ENCODE measurements at places on chromosomes 4 and X. TPM values are rescaled to one million over a fixed set of nuclear protein-coding genes. Genes with fewer than 3 reads are reported as not detected.

Gene SORBS2
- total RNA-seq = 268 TPM

Gene MAGEA2B
- not detected for total RNA-seq

Gene GAGE13
- total RNA-seq = not detected

Gene KLB
- not detected for total RNA-seq

Gene PPP4R3C
- total RNA-seq = not detected

Gene GNL3L
- total RNA-seq = 46.3 TPM

Gene PPID
- 12.8 TPM for total RNA-seq

Gene WNK3
- total RNA-seq = 3.7 TPM

Gene RHOH
- 10.2 TPM for total RNA-seq

Gene TMEM271
- not detected for total RNA-seq

Gene ZXDA
- 13.8 TPM for total RNA-seq

Gene CENPI
- 2.4 TPM for total RNA-seq

Gene SLC6A14
- not detected for total RNA-seq

Gene BEX1
- total RNA-seq = not detected

DNA sequence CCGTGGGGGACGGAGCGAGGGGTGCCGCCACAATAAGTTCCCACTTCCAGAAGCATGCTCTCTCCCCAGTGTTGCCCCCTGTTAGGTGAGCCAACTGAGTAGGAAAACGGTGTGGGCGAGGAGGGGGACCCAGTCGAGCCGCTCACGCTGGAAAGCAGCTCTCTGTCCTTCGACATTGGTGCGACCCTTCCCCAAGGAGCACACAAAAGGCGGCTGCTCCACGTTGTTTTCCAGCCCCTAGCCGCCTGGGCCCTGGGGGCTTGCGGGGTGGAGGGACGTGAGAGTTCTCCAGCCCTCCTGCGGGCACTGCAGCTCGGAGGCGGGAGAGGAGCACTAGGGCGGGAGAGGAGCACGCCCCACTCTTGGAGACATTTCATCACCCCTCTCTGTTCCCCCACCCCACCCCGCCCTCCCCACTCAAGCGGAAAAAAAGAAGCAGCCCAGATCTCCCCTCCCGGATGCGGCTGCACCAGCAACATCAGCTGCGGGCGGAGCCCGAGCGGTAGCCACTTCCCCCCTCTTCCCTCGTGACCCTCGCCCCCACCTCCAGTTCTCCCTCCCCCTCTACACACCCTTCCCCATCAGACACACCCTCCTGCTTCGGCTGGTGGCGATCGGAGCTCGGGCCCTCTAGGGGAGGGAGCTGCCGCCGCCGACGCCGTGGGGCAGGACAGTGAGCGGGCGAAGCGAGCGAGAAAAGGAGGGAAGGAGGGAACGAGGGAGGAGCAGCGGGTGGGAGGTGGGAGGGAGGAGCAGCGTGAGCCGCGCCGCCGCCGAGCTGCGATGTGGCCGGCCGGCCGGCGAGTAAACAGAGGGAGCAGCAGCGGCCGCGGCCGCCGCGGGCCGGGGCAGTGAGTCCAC, at the start of gene DOCK11:
Gene DOCK11 (plus strand): TSS at position 755 of the 861 bp plus-strand sequence. CDS start 157 bp downstream, outside the sequence.
- no peaks in the 10 kb centered on the region for H3K36me3 ChIP-seq
- peak; percentile 29 for DNase-seq
- H3K27me3 ChIP-seq = no peaks in the 10 kb centered on the region
- peak within 1 kb of the TSS; percentile 85 for H3K4me3 ChIP-seq

DNA sequence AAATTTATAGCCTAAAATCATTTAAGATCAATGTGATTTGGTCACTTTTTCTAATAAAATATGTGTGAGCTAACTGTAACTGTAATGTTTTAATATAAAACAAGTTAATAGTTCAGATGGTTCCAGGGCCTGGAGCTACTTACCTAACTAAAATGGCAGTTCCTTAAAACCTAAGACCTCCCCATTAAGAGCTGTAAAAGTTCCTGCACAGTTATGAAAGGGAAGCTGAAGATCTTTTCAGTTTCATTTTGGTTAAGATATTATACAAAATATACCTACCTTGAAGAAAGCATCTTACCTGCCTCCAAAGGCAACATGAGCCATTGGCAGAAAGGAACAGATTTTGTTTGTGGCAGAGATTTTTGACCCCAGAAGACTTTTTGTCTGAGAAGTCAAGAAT, 30.1 kb downstream of the HPF1 start:
- no peak for DNase-seq
- H3K27me3 ChIP-seq = no peaks in the 10 kb centered on the region
- H3K4me3 ChIP-seq = no peak overlapping the region
- H3K36me3 ChIP-seq = peaks cover 3% of the 10 kb centered on the region

- H3K27ac ChIP-seq = no peak overlapping the region
- H3K36me3 ChIP-seq = no peaks in the 10 kb centered on the region
- no peaks in the 10 kb centered on the region for H3K27me3 ChIP-seq
Measured at GRCh38 chr4:108972613-108973283, 209.9 kb upstream of the ETNPPL start.

DNA sequence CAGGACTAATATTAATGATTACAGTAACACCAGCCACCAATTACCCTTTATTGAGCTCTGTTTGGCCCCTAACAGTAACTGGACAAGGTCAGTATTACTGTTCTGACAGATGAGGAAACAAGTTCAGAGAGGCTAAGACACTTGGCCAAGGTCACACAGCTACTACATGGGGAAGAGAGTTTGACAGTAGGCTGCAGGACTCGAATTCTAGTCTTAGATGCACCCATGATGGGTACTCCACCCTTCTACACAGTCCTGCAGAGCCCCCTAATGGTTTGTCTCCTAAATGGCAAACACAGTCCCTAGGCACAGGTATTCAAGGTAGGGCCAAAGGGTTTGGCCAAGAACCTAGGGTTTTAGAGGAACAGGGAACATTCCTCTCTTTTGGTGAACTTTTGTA, 93.9 kb downstream of the NSUN7 start:
- DNase-seq = no peak
- no peaks in the 10 kb centered on the region for H3K36me3 ChIP-seq
- peak overlapping the region; percentile 53 for H3K27ac ChIP-seq
- H3K27me3 ChIP-seq = no peaks in the 10 kb centered on the region
- no peak overlapping the region for H3K4me3 ChIP-seq

DNA sequence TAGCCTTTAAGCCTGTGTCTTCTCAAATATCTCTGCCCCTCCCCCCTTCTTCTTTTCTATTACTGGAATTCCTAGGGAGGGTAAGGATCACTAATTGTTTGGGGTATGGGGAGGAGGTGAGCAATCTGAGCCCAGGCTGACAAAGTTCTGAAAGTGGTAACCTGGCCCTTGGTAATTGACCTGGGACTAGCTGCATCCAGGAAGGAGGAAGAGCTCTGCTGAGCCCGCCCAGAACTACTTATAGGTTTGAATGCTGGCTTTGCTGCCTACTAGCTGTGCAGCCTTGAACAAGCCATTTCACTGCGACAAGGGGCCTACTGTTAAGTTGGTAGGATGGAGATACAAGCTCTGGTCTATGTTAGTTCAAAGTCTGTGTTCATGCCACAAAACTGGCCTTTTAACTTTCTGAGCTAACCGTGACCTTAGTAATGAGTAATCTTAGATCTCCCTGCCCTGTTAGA, 37.8 kb downstream of the DGKK start:
- H3K36me3 ChIP-seq = no peaks in the 10 kb centered on the region
- no peak overlapping the region for H3K4me3 ChIP-seq
- no peaks in the 10 kb centered on the region for H3K27me3 ChIP-seq
- no peak overlapping the region for H3K27ac ChIP-seq
- no peaks in the 10 kb centered on the region for H3K4me1 ChIP-seq

DNA sequence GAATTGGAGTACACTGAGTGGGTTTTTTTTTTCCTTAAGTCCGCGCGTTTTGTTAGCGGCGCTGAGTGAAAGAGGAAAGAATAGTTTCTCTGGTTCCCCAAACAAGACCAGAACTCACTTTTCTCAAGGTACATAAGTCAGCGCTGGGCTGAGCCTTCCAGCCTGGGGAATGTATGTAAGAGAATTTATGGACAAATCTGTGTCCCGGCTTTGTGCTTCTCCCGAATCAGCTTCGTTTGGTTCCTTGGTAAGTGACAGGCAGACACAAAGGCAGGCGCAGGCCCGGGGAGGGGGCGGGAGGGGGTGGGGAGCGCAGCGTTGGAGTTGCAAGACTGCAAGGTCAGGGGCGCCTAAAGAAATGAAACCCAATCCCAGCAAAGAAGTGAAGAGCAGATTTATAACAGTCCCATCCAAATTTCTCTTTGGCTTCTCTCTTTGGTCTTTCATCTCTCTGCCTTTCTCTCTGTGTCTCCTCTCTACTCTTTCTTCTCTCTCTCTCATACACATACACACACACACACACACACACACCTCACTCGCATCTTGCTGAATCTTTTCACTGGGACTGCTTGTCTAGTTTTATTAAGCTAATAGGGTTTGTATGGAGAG, 981 bp downstream of the TET2 start:
- no peaks in the 10 kb centered on the region for H3K36me3 ChIP-seq
- H3K4me3 ChIP-seq = peak overlapping the region; percentile 94
- no peaks in the 10 kb centered on the region for H3K27me3 ChIP-seq

GRCh38 chrX:39886282-39886681, 211.5 kb downstream of the BCOR start:
- no peak overlapping the region for H3K27ac ChIP-seq
- DNase-seq = no peak
- H3K4me3 ChIP-seq = no peak overlapping the region
- H3K4me1 ChIP-seq = no peaks in the 10 kb centered on the region
- no peaks in the 10 kb centered on the region for H3K27me3 ChIP-seq

GRCh38 chr4:173328236-173328901, 5.8 kb downstream of the HMGB2 start:
- H3K27ac ChIP-seq = no peak overlapping the region
- peaks cover 7% of the 10 kb centered on the region for H3K4me1 ChIP-seq
- H3K27me3 ChIP-seq = no peaks in the 10 kb centered on the region
- H3K4me3 ChIP-seq = no peak overlapping the region
- DNase-seq = no peak
- no peaks in the 10 kb centered on the region for H3K36me3 ChIP-seq

GRCh38 chr4:182880387-182881356, 36.5 kb downstream of the DCTD start:
- no peak for DNase-seq
- H3K36me3 ChIP-seq = peaks cover 13% of the 10 kb centered on the region
- no peak overlapping the region for H3K27ac ChIP-seq
- no peaks in the 10 kb centered on the region for H3K4me1 ChIP-seq

DNA sequence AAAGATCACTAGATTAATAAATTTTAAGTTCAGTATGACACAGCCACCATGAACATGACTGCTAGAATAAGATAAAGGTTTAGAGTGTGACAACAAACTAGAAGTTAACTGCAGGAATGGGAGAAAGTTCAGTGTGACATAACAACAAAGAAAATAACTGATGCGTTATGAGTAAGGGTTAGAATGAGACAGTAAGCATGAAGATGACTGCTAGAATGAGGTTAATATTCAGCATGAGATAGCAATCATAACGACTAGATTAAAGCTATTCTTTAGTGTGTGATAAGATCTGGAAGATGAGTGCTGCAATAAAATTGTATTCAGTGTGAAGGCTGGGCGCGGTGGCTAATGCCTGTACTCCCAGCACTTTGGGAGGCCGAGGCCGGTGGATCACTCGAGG, 48.4 kb upstream of the SMIM10L2A start:
- no peaks in the 10 kb centered on the region for H3K36me3 ChIP-seq
- no peaks in the 10 kb centered on the region for H3K27me3 ChIP-seq
- H3K27ac ChIP-seq = no peak overlapping the region
- H3K4me3 ChIP-seq = no peak overlapping the region
- H3K4me1 ChIP-seq = no peaks in the 10 kb centered on the region
- no peak for DNase-seq

DNA sequence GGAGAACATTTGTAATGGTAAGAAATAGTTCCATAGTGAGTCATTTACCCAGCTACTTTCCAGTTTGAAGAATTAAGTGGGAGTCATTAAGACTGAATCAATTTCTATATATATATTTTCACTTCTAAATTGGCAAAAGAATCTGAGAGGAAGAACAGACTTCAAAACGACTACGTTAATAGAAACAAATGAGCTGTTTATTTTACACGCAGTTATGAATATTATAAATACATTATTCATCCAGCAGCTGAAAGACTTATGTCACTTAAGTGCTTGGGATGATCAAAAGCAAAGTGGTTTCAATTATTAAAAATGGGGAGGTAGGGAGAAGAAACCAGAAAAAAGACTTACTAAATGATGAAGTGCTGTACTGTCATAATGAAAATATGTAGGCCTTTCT, 260.5 kb upstream of the DDX53 start:
- no peaks in the 10 kb centered on the region for H3K4me1 ChIP-seq
- no peak for DNase-seq
- H3K27me3 ChIP-seq = no peaks in the 10 kb centered on the region

DNA sequence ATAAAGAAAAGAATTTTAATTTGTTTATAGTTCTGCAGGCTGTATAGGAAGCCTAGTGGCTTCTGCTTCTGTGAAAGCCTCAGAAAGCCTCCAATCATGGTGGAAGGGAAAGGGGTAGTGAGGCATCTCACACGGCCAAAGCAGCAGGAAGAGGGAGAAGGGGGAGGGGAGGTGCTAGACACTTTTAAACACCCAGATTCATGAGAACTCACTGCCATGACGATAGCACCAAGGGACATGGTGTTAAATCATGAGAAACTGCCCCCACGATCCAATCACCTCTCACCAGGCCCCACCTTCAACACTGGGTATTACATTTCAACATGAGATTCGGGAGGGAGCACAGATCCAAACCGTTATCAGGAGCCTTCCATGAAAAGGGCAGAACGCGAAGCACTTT, 18.1 kb downstream of the SMIM31 start:
- no peak overlapping the region for H3K27ac ChIP-seq
- H3K4me3 ChIP-seq = no peak overlapping the region
- DNase-seq = no peak
- no peaks in the 10 kb centered on the region for H3K36me3 ChIP-seq
- no peaks in the 10 kb centered on the region for H3K27me3 ChIP-seq

- no peaks in the 10 kb centered on the region for H3K36me3 ChIP-seq
- no peak for DNase-seq
- no peak overlapping the region for H3K4me3 ChIP-seq
- H3K27me3 ChIP-seq = no peaks in the 10 kb centered on the region
Measured at GRCh38 chr4:109410776-109411175, 22.8 kb upstream of the SEC24B start.

- DNase-seq = no peak
- no peaks in the 10 kb centered on the region for H3K4me1 ChIP-seq
- no peaks in the 10 kb centered on the region for H3K27me3 ChIP-seq
- H3K27ac ChIP-seq = no peak overlapping the region
Measured at GRCh38 chr4:107318078-107318477, 282.0 kb upstream of the DKK2 start.

DNA sequence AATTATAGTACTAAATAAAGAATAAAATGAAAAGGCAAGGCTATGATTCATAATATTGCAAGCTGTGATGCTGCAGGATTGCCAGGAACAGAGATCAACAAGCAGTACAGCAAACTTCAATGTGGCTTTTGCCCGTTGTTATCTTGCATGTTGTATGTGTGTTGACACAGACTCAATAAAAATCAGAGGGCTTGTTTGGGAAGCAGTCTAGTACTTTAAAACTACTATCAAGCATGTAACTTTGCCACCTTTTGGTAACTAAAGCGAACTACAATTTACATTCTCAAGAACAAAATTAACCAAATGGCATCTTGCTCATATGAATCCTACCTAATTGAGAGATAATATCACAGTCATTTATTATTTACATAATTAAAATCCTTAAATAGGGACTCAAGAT, 79.8 kb upstream of the GPM6A start:
- no peaks in the 10 kb centered on the region for H3K27me3 ChIP-seq
- H3K4me3 ChIP-seq = no peak overlapping the region
- no peaks in the 10 kb centered on the region for H3K36me3 ChIP-seq
- H3K27ac ChIP-seq = no peak overlapping the region
- no peaks in the 10 kb centered on the region for H3K4me1 ChIP-seq
- DNase-seq = no peak

- H3K4me3 ChIP-seq = no peak overlapping the region
- no peaks in the 10 kb centered on the region for H3K4me1 ChIP-seq
- no peaks in the 10 kb centered on the region for H3K36me3 ChIP-seq
- no peaks in the 10 kb centered on the region for H3K27me3 ChIP-seq
Measured at GRCh38 chr4:75561789-75562188, 5.9 kb downstream of the ODAPH start.

Data from thoracic aorta (tissue), 2 donors.